CD4-positive, alpha-beta memory T cell (primary cell): ENCODE measurements at places on chromosomes 4 and X.

DNA sequence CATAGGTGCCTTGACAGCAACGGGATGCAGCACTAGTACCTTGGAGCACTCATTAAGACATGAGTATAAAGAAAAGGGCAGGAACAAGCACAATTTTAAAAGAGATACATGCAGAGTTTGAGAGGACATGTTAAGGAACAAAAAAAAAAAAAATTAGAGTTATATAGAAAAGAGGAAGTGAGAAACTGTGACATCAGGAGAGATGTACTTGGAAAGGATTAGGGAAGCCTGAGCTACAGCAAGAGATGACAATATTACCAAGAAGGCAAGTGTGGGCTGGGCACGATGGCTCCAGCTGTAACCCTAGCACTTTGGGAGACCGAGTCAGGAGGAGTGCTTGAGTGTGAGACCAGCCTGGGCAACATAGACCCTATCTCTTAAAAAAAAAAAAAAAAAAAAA is 37.4 kb downstream of the GPR143 start:
- DNase-seq, result no peak
- H3K4me1 ChIP-seq, result no peaks in the 10 kb centered on the region
- no peaks in the 10 kb centered on the region for H3K27me3 ChIP-seq
- no peak overlapping the region for H3K4me3 ChIP-seq
- no peaks in the 10 kb centered on the region for H3K36me3 ChIP-seq

- H3K4me1 ChIP-seq, result peaks cover 32% of the 10 kb centered on the region
- peak; percentile 65 for DNase-seq
These were observed 1.1 kb downstream of the OGT start for GRCh38 chrX:71533851-71534561.

GRCh38 chr4:40254608-40255392 is 58.0 kb downstream of the RHOH start:
- H3K27me3 ChIP-seq, result no peaks in the 10 kb centered on the region
- no peak overlapping the region for H3K4me3 ChIP-seq
- peak overlapping the region; percentile 37 for H3K27ac ChIP-seq
- DNase-seq, result no peak
- H3K36me3 ChIP-seq, result no peaks in the 10 kb centered on the region

DNA sequence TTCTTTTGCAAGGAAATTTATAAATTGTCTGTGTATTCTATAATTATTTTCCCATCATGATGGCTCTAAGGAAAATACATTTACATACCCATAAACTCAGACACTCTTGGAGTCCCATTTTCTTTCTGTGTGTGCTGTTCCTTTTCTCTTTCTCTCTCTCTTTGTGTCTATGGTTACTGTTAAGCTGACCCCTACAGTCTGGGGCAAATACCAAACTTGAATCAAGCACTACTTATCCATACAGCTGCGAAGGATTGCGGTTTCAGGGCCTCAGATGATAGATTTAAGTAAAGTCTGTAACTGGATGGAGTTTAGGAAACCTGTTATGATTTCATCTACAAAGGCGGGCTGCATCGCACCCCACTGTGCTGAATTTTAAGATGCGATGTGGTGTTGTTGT is 150.2 kb downstream of the SHROOM3 start:
- no peaks in the 10 kb centered on the region for H3K27me3 ChIP-seq
- H3K4me3 ChIP-seq, result no peak overlapping the region
- no peak overlapping the region for H3K27ac ChIP-seq
- DNase-seq, result no peak
- no peaks in the 10 kb centered on the region for H3K36me3 ChIP-seq

GRCh38 chr4:1557221-1557597 is 126.9 kb downstream of the FAM53A start:
- H3K4me3 ChIP-seq, result no peak overlapping the region
- DNase-seq, result no peak
- no peaks in the 10 kb centered on the region for H3K36me3 ChIP-seq
- H3K4me1 ChIP-seq, result no peaks in the 10 kb centered on the region
- H3K27me3 ChIP-seq, result no peaks in the 10 kb centered on the region

GRCh38 chr4:138199568-138200235 is 42.4 kb downstream of the SLC7A11 start:
- no peak overlapping the region for H3K27ac ChIP-seq
- no peak for DNase-seq
- H3K4me1 ChIP-seq, result no peaks in the 10 kb centered on the region

DNA sequence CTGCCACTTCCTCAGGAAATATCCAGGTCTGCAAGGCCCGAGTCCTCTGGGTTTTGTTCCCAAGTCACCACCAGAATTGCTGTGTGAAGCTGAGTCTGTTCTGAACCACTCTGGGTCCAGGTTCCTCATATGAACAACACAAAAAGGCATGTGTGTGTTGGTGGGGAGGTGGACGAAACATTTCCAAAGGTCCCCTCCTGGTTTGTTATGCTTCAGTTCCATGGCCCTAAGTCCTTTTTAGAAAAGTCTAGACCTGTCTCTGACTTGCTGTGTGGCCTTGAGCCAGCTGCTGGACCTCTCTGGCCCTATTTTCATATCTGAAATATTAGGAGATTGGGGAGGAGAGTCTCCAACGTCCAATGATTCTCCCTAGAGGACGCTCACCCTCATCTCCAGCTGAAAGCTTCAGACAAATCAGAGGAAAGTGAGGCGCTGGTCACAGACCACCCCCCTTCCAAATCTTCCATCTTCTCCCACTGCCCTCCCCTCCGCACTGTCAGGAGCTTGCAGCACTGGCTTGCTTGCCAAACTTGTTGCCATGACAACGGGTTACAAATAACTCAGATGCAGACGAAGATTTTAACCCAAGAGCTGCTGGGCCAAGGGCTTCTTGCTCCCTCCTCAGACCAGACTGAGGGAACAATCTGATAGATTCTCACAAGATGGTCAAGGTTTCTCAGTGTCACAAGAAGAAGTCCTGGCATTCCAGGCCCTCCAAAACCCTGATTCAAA is 64.5 kb downstream of the SMC1A start:
- no peak overlapping the region for H3K4me3 ChIP-seq
- no peak overlapping the region for H3K27ac ChIP-seq
- H3K4me1 ChIP-seq, result peaks cover 4% of the 10 kb centered on the region
- DNase-seq, result no peak
- H3K36me3 ChIP-seq, result no peaks in the 10 kb centered on the region
- H3K27me3 ChIP-seq, result no peaks in the 10 kb centered on the region

DNA sequence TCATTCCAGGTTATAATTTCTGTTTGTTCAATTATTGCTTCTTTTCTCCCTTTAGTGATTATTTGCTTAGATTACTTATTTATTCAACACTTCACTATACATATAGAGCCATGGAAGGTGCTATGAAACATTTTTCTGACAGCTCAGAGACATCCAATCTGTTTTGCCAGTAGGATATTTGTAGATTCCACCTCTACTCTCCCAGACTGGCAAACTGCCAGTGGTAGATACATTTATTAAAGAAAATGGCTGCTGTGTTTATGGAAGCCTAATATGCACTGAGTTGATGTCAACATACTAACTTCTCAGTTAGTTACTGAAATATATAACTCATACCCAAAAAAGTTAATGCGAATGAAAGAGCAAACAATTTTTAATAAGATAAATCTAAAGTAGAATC is 348.6 kb downstream of the TRAM1L1 start:
- no peaks in the 10 kb centered on the region for H3K36me3 ChIP-seq
- H3K4me1 ChIP-seq, result no peaks in the 10 kb centered on the region

DNA sequence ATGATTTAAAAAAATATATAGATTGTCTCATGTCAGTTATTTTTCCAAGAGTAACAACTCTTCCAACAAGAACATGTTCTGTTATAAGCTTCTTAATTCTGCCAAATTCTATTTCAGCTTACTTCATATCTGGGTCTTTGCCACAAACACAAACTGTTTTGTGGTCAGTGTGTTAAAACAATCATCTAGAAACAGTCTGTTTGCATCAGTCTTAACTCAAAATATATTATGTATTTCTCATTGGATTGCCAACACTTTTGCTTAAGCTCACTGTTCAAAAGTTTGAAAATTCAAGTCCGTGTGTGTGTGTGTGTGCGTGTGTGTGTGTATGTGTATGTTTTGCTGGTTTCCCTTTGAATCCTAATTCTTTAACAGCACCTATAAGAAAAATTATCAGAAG is 752.3 kb upstream of the NDST4 start:
- H3K36me3 ChIP-seq, result no peaks in the 10 kb centered on the region
- DNase-seq, result no peak
- no peak overlapping the region for H3K27ac ChIP-seq
- no peaks in the 10 kb centered on the region for H3K27me3 ChIP-seq
- no peak overlapping the region for H3K4me3 ChIP-seq

- no peaks in the 10 kb centered on the region for H3K36me3 ChIP-seq
- H3K27me3 ChIP-seq, result no peaks in the 10 kb centered on the region
- no peak for DNase-seq
- H3K4me3 ChIP-seq, result no peak overlapping the region
- no peak overlapping the region for H3K27ac ChIP-seq
These were observed 6.6 kb downstream of the TLL1 start for GRCh38 chr4:165879641-165880040.

DNA sequence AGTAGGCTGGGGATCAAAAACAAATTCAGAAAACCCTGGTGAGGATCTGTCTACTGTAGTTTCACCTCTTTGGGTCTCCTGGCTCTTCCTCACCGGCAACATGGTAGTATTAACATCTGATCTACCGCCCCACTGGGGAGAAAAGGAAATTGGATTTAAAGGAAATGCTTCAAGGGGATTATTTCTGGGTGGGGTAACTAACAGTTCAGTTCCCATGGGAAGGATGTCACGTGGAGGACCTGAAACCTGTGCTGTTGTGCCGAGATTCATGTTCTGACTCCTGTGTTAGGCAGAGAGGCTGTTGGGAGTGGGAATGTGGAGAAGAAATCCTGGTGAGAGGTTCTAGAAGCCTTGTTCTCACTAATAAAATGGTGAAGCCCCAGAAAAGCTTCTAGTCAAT is 254.4 kb downstream of the BCOR start:
- no peaks in the 10 kb centered on the region for H3K36me3 ChIP-seq
- no peaks in the 10 kb centered on the region for H3K4me1 ChIP-seq
- no peak overlapping the region for H3K4me3 ChIP-seq
- H3K27ac ChIP-seq, result no peak overlapping the region
- DNase-seq, result no peak

- H3K27me3 ChIP-seq, result no peaks in the 10 kb centered on the region
- H3K27ac ChIP-seq, result no peak overlapping the region
- no peak for DNase-seq
- H3K4me1 ChIP-seq, result no peaks in the 10 kb centered on the region
- no peak overlapping the region for H3K4me3 ChIP-seq
- H3K36me3 ChIP-seq, result no peaks in the 10 kb centered on the region
These were observed 407.6 kb downstream of the ANKRD50 start for GRCh38 chr4:124304941-124305340.

GRCh38 chr4:176708771-176709311 is 83.9 kb downstream of the VEGFC start:
- no peaks in the 10 kb centered on the region for H3K4me1 ChIP-seq
- no peak for DNase-seq
- H3K36me3 ChIP-seq, result no peaks in the 10 kb centered on the region
- H3K27ac ChIP-seq, result no peak overlapping the region
- H3K4me3 ChIP-seq, result no peak overlapping the region
- no peaks in the 10 kb centered on the region for H3K27me3 ChIP-seq

DNA sequence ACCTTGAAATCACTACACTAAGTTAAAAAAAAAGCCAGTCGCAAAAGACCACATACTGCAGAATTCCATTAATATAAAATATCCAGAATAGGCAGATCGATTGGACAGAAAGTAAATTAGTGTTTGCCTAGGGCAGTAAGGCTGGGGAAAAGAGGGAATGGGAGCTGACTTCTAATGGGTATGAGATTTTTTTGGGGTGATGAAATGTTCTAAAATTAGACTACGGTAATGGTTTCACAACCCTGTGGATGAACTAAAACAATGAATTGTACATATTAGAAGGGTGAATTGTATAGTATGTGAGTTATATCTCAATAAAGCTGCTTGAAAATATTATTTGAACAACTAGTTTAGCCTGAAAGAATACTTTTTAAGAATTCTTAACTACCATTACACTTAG is 6.7 kb upstream of the GPRIN3 start:
- no peaks in the 10 kb centered on the region for H3K36me3 ChIP-seq
- DNase-seq, result no peak
- no peak overlapping the region for H3K4me3 ChIP-seq
- H3K27ac ChIP-seq, result no peak overlapping the region
- H3K4me1 ChIP-seq, result peaks cover 48% of the 10 kb centered on the region
- no peaks in the 10 kb centered on the region for H3K27me3 ChIP-seq

DNA sequence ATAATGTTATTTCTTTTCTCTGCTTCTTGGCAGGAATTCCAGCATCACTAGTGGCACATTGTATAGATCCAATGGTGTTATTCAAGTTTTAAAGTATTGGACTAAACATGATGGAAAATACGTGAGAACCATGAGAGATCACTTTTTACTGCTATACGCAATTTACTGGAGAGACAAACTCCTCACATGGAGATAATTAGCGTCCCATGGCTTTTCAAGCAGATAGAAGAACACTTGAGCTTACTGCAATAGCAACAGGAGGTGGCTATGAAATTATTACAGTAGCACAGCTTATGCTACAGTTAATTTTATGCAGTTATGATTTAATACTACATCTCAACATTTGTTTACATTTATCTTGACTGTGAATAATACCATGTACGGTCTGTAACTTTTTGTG is 11.9 kb upstream of the TMEM185A start:
- H3K4me1 ChIP-seq, result no peaks in the 10 kb centered on the region
- H3K4me3 ChIP-seq, result no peak overlapping the region
- H3K36me3 ChIP-seq, result no peaks in the 10 kb centered on the region
- no peak overlapping the region for H3K27ac ChIP-seq
- H3K27me3 ChIP-seq, result no peaks in the 10 kb centered on the region

DNA sequence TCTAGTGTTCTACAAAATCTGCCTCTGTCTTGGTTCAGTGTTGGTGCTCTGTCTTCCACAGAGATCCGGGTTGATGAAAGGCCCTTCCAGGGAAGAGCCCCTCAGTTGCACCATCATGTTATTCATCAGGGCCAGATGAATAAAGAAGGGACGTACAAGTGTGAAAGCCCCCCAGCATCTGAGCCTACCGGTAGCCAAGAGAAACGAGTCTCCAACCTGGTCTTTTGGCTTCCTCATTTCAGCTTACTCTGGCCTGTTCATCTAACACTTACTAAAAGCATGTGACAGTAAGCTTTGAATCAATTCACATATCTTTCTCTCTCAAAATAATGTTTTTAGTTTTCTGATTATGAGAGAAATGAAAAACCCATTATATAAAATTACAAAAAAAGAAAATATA is 19.2 kb downstream of the MEPE start:
- no peaks in the 10 kb centered on the region for H3K27me3 ChIP-seq
- DNase-seq, result no peak
- no peak overlapping the region for H3K27ac ChIP-seq
- H3K4me1 ChIP-seq, result peaks cover 4% of the 10 kb centered on the region
- H3K36me3 ChIP-seq, result no peaks in the 10 kb centered on the region

GRCh38 chr4:129369361-129370010 is 273.5 kb downstream of the C4orf33 start:
- H3K4me1 ChIP-seq, result no peaks in the 10 kb centered on the region
- no peak overlapping the region for H3K4me3 ChIP-seq
- no peak overlapping the region for H3K27ac ChIP-seq
- H3K27me3 ChIP-seq, result no peaks in the 10 kb centered on the region
- H3K36me3 ChIP-seq, result no peaks in the 10 kb centered on the region
- no peak for DNase-seq

GRCh38 chr4:4455210-4455865 is 68.4 kb downstream of the NSG1 start:
- no peak overlapping the region for H3K4me3 ChIP-seq
- DNase-seq, result no peak
